Suprapubic skin (tissue), 4 donors: ENCODE measurements at places on chromosomes 11 and 22.

GRCh38 chr11:13944016-13944415, 18.5 kb upstream of the SPON1 start:
- DNase-seq = no peak

DNA sequence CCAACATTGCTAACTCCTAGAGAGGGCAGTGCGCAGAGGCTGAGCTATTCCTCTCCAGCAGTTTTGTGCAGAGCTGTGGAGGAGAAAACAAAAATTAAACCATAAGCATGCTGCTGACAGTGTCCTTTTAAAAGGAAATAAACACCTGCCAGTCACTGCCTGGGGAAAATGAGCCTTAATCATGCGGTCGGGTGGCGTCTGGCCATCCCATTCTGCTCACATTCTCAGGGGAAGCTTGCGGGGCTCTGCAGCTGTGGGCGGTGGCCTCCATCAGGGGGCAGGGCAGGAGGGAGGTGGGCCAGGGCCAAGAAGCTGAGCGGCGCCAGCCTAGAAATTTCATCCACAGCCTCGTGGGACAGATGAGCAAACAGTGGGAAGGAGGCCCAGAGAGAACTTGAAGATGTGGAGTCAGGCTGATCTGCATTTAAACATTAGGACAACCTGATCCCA, 71.0 kb upstream of the TP53I11 start:
- peak; percentile 88 for DNase-seq

GRCh38 chr22:27873472-27873871, 45.6 kb downstream of the PITPNB start:
- no peak for DNase-seq

DNA sequence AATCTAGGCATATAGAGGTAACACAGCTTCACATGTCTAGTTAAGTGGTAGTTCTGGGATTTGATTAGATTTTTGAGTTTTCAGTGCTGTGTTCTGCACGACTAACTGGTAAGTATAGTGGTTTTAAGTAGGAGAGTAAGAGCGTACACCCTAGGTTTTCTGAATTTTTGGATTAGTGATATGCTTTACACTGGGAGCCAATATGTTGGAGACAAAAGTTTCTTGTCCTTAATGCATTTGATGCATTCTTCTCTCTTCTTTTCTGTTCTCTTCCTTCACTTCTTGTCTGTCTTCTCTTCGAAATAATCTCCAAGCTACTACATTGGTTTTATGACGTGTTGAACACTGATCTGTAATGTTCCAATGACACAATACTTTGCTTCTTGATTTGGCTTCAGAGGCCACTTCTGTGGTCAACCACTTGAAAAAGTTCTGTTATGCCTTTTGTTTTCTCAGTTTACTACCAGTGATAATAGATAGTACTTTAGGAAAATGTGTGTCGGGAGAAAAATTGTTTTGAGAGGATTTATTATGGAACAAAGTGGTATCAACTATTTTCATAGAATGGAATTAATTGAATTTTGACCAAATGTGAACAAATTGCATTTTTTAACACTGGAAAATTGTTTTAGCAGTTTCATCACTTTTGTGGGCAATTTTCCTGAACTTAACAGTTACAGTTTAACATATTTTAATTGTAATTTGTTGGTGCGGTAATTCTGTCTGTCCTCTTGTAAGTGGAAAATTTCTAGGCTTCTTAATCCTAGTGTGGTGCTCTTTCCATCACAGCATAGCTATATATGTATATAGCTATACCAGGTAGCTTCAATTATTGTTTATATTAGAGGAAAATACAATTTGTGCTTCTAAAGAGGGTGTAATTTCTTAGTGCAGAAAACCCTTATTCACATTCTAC, 2.6 kb downstream of the PDE3B start:
- no peak for DNase-seq
